ENCODE measurements at places on chromosomes 2 and 18.

DNA sequence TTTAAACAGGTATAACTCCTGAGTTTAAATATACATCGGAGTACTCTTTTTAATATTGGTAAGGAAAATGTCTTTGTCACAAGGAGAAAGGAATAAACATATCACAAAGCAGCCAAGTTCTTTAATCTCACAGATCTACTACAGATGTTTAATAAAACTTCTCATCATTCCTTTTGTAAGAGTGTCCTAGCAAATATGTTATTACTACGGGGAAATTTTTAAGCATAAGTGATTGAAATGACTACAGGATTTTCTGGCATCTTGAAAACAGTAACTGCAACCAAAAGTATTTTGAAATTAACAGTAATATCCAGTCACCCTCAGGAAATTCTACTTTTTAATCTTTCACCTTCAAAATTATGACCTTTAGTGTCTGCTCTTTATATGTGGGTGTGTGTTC, 403.1 kb downstream of the IRS1 start:
- DNase-seq = no peak

- no peak for DNase-seq
These were observed 555.8 kb downstream of the SATB2 start for GRCh38 chr2:198901894-198902293.

DNA sequence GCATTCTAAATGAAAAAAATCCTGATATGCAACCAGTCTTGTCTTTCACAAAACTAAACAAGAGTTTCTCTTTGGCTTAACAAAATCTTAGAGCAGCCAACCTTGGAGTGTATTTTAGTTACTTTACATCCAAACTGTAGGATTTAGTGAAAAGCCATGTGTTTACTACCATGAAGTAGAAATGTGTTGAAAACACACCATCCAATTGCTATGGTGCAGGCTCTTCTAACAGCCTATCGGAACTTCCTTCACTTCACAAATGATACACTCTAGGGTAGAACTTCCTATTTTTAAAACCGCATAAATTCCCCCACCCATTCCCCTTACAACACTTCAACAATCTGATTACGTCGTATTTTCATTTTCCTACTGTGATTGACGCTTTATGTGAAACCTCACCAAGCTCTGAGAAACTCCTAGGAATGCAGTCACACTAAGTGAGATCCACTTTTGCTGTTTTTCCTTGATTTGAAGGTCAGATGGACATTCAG, 74.4 kb upstream of the MAP4K4 start:
- DNase-seq = no peak

DNA sequence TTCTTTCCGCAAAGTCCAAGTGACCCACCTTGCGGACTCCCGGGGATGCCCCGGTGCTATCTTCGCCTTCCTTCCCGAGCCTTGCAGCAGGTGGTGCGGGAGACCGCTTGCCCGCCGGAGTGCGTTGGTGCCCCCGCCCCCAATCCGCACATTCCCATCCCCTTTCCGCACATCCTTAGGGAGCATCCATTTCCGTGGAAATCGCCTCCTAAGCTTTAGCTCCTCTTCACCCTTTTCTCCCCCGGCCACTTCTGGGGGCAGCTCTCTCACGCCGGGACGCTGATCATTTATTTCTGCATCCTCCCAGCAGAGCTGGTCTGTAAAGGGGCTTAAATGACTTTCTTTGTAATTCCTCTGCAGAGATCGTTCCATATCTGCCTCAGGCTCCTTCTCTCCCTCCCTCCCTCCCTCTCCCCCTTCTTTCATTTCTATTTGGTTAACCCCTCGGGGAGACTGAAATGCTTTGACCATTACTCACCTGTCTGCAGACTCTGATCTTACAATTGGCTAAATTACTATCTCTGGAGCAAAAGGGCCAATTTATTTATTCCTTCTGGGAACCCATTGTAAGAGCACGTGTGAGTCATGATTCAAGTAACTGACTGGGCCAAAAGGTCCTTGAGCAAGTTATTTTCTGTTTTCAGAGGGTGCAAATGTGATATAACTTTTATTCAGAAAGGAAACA, 1.3 kb upstream of the LYPD1 start:
- no peak for DNase-seq

GRCh38 chr2:101160454-101160853, 9.3 kb upstream of the TBC1D8 start:
- DNase-seq = no peak

DNA sequence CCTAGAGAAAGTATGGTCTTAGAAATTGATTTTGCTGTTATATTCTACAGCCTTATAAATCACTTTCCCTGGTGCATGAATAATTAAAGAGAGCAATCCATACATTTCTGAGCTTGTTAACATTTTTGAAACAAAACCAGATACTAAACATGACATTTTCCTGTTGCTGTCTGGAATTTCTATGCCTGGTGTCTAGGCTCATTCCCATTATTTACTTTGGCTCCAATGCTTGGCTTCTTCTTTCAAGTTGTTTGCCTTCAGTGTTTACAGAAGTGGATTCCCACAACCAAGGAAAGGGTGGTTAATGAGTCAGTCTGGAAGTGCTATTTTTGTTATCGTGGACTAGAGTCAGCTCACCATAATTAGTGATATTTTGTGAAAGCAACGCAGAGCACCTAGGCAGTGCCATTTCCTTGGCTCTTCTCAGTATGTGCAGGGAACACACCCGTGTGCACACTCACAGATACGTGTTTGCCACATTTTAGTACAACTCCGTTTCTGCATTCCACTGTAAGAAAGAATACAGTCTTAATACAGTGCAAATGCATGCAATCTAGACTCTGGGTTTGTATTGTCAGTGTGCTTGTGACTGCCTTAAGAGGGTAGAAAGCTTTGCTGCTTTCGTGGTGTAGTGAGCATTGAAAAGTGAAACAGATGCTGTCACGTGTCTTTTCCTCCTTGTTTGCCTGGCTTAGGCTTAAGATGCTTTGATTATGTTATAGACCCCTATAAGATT, 185.0 kb upstream of the RASGRP3 start:
- no peak for DNase-seq

DNA sequence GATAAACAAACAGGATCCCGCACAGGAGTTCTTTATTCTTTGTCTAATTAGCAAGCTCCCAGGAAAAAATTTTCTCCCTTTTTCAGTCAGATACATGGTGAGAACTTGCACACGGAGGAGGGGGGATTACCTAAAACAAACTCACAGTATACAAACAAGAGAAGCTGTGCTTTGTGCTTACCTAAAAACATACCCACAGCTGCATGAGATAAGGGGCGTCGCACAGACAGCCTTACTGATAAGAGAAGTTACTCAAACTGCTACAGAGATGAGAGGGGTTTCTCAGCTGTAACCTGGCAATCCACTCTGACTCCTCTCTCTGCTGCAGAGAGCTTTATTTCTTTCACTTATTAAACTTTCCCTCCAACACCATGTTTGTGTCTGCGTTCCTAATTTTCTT, 32.9 kb upstream of the ST3GAL5 start:
- DNase-seq = no peak

- DNase-seq = peak; percentile 77
These were observed 15.1 kb downstream of the ACTG2 start for GRCh38 chr2:73907840-73908452.

DNA sequence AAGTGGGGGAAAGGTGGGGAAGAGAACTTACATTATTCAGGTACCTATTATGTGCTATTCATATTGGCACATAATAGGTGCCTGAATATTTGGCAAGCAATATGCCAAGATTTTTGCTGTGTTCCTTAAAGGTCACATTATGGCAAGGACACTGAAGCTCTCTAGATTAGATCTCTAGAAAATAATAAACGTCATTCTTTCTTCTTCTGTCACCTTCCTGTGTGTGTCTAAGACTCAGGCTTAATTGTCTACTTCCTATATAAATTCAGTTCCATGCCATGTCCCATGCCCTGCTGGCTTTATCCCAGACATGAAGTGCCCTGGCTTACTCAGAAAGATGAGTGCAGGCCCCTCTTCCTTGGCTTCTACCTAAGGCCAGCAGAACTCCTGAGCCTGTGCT, 191.1 kb upstream of the CTAGE1 start:
- no peak for DNase-seq

DNA sequence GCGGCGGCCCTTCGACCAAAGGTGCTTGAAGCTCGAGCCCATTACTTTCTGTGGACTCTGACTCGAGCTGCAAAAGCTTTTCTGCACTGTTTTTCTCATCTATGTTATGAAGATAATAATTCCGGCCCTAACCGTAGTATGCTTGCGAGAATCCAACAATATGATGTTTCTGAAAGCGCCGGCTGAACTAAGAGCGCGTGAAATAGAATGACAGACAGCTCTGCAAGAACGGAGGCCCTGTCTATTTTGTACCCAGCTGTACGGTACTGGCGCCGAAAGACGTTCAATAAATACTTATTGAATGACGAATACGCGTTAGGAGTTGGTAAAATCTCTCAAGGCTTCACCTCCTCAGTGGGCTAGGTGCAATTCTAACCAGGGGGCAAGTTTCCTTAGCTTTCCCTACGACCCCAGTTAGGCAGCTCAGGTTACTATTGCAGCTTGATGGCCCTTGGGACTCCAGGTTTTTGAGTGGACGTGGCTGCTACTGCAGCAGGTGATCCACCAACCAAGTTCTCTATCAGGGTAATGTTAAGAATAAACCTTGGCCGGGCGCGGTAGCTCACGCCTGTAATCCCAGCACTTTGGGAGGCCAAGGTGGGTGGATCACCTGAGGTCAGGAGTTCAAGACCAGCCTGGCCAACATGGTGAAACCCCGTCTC, 570 bp downstream of the SCRN3 start:
- peak; percentile 62 for DNase-seq

- no peak for DNase-seq
These were observed 1017.6 kb upstream of the GYPC start for GRCh38 chr2:125638345-125638744.

GRCh38 chr2:110677080-110677479, 783 bp downstream of the BUB1 start:
- DNase-seq = no peak

GRCh38 chr2:11771971-11772615, 25.7 kb downstream of the LPIN1 start:
- DNase-seq = no peak

DNA sequence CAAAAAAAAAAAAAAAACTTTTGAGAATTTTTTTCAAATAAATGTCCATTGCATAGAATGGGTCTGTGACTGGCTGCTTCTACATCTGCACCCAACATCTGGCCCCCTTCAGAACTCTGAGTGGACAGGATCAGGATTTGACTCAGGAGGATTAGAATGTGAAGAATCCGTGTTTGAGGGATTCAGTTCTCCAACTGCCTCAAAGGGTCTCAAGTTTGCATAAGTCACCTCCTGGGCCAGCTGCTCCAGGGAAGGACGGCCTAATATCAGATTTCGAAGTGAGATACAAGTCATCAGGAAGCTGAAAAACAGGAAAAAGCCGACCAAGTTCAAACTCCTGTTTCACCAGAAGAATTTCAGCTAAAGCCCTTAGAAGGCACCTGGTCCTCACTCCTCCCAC, 10.9 kb downstream of the MAT2A start:
- DNase-seq = no peak

- DNase-seq = no peak
These were observed 98.5 kb upstream of the SNTG2 start for GRCh38 chr2:852168-852567.

DNA sequence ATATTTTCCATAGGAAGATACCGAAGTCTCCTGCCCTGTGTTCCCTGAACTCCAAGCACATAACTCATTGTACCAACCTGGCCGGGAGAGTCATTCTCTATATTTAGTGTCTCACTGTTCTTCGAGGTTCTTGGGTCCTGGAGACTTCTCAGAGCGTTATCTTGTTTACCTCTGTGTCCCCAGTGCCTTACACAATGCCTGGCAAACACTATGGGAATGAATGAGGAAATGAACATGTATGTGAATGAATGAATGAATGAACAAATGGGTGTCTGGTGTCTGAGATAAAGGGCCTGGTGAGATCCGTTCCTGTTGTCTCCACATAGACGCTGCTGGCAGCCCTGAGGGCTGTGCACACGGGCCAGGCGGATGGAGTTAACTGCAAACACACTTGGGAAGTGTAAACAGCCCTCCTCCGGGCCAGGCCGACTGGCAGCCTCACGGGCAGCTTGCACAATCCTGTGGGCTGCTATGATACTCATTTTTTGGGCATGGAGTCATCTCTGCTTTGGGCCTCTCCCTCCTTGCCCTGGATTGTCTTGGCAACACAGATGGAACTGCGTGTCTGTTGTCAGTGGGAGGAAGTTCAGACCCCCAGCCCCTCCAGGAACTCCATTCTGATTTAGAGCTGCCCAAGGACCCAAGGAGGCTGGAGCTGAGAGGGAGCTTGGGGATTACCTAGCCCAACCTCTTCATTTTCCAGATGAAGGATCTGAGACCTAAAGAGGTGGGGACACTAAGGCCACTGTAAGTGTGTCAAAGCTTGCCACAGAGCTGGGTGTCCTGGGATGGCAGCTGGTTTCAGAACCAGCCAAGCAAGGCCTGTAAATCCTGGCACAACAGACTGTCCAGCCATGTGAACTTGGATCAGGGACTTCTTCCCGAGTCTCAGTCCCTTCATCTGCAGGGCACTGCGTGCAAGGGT, 124.4 kb downstream of the INHBB start:
- no peak for DNase-seq

DNA sequence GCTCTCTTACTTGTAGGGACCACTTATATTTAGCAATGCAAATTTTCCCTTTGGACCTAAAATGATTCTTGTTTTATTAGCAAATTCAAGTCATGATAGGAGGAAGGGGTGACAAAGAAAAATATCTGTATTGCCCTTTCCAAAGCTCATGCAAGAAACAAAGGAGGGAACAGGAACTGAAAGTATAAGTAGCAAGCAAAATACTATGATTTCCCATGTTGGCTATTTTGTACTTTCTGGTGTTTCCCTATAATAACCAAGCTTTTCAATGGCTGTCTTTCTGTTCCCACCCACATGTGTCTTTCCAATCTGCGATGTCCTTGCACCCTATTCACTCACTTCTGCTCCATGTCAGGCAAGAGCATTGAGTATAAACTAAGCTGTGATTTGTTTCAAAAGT, 279.7 kb downstream of the RNF144A start:
- no peak for DNase-seq

DNA sequence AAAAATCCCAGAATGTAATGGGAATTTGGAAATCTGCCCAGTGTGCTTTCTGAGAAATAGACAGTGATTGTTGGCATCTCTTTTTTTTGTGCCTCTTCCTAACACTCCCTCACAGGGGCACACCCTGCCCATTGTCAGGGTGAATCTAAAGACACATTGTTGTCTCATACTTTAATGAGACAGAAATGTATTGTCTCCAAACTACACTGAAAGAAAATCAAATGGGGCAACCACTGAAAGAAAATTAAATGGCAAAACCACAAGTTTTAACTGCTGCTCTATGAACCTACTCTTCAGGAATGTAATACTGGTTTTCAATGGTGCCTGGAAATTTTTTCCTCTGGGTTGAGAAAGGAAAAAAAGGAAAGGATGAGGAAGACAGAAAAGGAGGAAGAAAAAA, 43.2 kb upstream of the GLS start:
- no peak for DNase-seq

- no peak for DNase-seq
These were observed 7.5 kb upstream of the YPEL5 start for GRCh38 chr2:30139131-30139870.

All from NCI-H2107 (cell line).